Cortex of kidney (tissue), 1 donor: ENCODE measurements at places on chromosomes 2 and 18.

GRCh38 chr2:42087857-42088195 lies 40.0 kb downstream of the PKDCC start:
- no peak for DNase-seq

DNA sequence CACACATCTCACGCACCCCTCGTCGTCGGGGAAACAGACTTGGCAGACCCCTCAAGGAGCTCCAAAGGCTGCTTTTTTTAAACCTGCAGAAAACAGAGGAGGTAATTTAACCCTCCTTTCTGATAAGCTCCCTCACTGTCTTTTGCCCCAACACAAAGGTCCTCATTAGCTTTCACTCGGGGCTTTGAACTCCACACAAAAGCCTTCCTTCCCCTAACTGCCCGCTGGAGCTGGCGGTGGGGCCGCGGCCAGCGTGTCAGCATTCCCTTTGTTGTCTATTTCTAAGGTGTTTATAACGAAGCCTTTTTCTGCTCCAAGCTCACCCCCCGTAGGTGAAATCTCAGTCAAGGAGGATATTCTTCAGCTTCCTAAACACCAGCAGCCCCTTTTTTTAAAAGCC lies 43.5 kb upstream of the ID2 start:
- DNase-seq: no peak

DNA sequence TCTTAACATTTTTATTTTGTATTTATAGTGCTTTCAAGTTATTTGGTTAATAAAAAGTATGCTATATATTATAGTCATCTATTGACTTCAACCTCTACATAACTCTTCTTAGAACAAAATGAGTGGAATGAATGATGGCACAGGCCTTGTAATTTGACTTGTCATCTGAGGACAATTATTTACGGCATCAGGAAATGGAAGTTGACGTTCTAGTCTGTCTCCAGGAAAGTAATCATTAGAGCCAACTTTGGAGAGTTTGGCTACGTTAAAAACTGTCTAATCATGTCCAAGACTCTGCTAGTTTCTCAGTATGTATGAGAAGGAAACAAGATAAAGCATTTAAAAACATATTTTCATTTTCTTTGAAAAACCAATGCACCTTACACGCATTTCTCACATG lies 353.6 kb downstream of the ARHGAP15 start:
- no peak for DNase-seq

GRCh38 chr2:101985793-101986164 lies 6.0 kb upstream of the IL1R2 start:
- no peak for DNase-seq

DNA sequence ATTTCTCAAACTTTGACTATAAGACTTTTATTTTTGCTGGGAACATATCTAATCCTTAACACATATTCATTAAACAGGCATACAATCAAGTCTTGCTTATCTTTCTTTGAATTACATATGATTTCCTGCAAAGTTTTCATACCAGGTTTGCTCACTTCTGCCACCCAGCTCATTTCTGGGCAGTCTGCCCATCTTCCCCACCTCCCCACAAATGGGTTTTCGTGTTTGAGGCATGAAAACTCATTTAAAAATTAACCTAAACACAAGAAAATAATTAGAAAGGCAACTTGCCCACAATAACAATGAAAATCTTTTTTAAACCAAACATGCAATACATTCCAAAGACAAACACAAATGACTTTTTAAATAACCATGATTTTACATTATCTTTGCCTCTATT lies 3.4 kb downstream of the CHST9 start:
- no peak for DNase-seq

GRCh38 chr2:12008425-12009061 lies 262.1 kb downstream of the LPIN1 start:
- no peak for DNase-seq

GRCh38 chr2:231621051-231621879 lies 28.6 kb downstream of the TEX44 start:
- DNase-seq: no peak

DNA sequence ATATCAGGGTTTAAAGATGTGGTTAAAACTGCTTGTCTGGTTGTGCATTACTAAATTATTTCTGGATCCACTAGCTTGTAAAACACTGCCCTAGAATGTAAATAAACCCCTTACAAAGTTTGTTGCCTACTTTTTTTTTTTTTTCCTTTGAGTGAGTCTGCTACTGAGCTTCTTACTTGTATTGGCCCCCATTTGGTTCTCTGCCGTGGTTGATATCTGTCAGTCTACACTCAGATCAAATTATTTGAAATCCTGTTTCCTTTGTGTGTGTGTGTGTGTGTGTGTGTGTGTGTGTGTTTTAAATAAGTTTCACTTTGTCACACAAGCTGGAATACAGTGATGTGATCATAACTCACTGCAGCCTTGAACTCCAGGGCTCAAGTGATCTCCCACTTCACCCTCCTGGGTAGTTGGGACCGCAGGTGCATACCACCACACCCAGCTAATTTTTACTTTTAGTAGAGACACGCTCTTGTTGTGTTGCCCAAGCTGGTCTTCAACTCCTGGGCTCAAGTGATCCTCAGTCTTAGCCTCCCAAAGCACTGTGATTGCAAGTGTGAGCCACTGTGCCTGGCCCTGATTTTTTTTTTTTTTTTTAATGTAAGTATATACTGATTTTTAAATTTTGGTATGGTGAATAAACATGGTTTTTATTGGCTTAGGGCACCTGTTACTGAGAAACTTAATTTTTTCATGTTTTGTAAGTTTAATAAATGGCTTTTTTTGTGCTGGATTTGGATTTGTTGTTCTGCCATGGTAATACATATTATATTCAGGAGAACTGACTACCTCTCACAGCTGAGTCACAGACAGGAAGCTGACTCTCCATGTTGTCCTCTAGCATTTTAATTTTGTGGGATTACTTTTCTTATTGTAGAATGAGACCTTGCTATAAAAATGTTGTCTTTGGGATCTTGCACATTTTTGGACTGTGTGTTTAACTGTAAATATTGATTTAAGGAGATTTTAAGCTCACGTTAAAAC lies 48.5 kb downstream of the MAP4K4 start:
- no peak for DNase-seq

DNA sequence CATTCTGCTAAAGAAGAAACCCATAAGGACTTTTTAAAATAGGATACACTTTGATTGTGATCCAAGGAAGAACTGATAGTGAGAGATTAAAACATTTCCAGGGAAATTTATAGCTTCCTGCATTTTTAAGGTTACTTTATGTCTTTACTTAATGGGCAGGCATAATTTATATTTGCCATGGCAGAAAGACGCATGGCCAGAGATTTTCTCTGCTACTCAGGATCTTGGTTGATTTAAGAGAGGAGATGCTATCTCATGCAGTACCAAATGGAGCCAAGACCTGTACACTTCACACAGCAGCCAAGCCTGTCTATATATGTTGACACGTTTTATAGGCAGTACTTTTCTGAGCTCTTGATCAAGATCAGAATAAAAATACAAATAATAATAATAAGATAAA lies 60.9 kb upstream of the NT5C1B start:
- DNase-seq: no peak

DNA sequence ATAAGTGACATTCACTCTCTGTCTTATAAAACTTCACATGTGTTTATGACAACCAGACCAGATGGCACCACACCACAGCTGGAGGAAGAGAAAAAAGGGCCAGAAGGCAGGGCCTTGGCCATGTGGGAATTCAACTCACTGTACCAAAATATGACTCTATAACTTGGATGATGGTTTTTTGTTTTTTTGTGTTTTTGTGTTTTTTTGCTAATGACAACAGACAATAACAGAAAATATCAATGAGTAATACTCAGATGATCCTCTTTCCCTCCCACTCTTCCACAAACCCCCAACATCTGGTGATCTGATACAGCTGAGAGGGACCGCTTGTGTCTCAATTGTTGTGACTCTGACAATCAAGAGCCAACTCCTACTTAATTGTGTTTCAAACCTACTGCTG lies 12.4 kb downstream of the NMI start:
- DNase-seq: no peak

GRCh38 chr2:22126106-22126505 lies 1002.3 kb downstream of the TDRD15 start:
- DNase-seq: no peak

- DNase-seq: no peak
Observed at GRCh38 chr2:29114586-29114945, 649 bp upstream of the CLIP4 start.

DNA sequence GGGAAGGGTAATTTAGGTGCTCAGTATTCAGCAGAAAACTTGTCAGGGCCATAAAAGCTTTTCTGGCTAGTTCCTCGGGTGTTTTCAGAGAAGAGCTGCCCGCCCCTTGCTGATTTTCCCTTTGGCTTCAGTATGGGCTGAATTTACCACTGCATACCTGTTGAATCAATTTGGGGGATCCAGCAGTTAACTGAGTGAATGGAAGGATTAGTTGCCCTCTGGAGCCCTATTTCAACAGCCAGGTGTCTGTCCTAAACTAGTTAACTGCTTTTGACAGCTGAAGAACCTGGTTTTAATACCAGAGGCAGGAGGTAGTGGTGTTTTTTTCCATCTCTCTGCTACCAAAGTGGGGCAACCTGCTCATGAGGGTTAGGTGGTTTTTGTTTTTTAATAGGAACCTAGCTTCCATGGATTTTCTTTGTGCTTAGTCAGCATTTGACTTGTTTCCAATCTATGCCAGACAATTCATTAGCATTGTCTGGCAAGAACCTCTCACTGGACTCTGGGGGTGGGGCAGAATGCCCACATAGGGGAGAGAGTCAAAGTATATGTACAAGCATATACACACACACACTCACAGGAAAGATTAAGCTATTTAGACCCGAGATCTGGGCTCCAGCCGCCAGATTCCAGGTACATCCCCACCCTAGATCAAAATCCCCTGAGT lies 166.5 kb upstream of the SIX3 start:
- no peak for DNase-seq

GRCh38 chr2:217960351-217960750 lies 42.4 kb downstream of the TNS1 start:
- no peak for DNase-seq

GRCh38 chr2:196074631-196075030 lies 6.0 kb upstream of the DNAH7 start:
- DNase-seq: no peak

GRCh38 chr2:187775196-187775595 lies 221.0 kb upstream of the TFPI start:
- DNase-seq: no peak

DNA sequence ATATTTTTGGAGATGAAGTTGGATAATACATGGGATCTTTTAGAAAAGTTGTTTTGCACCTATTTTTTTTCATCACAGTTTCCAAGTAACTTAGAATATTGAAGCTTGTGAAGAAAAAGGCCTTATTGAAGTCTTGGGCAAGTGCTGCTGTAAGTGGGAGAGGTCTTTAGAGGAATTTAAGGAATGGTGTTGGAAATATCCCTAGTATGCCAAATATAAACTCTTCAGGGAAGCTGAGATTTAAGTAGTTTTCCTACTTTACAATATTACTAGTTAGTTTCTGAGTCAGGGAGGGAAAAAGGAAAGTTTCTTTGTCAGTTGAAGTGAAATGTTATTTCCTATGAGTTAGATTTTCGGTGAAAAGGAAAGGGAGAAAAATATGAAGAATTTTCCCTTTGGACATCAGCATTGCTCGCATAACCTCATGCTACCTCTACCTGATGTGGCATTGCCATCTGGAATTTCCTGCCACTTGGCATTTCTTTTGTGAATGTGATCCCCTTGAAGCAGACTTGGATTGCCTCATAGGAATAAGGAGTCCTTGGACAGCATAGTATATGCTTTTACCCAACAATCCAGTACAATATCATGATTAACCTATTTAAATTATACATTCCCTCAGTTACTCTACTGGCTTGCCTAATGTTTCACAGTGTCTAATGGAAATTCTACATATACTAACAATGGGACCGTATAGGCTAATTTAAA lies 12.1 kb downstream of the PLEKHH2 start:
- no peak for DNase-seq

GRCh38 chr18:35467624-35468016 lies 30.1 kb downstream of the INO80C start:
- no peak for DNase-seq

DNA sequence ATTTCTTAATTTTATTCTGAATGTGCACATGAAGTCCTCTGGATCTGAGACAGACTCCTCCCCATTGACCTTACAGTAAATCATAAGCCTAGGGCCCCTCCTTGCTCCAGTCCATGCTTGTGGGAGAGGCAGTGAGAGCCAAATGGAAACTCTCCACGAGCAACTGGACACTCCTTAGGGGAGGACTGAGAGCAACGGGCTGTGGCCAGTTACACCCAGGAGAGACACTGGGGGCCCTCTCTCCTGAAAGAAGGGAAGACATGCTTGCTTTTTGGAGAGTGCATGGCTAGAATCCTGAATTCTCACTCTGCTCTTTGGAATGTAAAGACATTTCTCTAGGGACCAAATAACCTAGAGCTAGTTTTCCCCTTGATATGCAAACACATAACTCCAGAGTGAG lies 49.0 kb upstream of the BIN1 start:
- no peak for DNase-seq

GRCh38 chr2:27016801-27017325 lies 15.9 kb upstream of the TMEM214 start:
- no peak for DNase-seq

GRCh38 chr2:225766431-225766830 lies 366.9 kb downstream of the NYAP2 start:
- DNase-seq: no peak

DNA sequence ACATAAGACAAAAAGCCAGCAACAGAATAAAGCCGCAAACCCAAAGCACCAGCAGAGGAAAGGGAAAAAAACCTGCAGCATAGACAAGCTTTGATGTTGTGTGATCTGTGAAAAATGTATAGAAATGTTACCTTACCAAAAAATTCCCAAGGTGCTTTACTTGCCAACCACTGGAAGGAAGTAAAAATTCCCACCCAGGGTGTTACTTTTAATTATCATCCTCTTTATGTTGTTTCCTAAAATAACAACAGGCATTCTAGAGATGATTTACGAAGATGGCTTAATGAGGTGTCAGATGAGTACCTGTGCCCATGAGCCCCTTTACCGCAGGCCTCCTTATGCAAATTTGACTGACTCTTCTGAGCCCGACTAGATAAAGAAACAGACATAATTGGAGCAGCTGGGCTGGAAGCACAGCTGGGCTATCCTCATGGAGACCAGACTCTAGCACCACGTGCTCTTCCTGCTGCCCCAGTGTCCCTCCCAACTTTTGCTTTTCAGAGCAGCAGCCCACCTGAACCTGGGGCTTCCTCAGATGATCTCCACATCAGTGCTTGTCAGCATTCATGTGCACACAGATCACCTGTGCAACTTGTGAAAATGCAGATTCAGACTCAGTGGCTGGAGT lies 41.5 kb downstream of the SRSF7 start:
- no peak for DNase-seq

DNA sequence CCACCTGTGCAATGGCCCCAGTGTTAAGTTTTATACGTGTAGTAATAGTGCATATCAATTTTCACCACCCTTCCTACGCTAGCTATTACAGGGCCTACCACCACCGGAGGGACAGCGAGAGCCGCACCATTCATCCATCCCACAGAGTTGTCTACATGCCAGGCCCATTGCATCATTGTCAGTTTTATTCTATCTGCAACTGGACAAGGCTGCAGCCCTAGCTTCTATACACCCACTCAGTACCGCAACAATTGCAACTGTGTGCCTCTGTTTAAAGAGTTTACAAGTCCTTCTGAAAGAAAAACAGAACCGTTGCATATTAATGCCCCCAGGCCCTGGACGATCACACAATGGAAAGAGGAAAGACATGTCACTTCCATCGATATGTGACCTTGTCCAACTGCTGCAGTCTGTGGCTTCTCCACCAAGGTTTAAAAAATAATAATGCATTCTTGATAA lies 58.6 kb downstream of the ZEB2 start:
- DNase-seq: no peak
